ENCODE measurements at places on chromosomes 4 and X. TPM values are rescaled to one million over a fixed set of nuclear protein-coding genes. Genes with fewer than 3 reads are reported as not detected.

Gene NXF2B
- 8.0 TPM for total RNA-seq

Gene DCLK2
- not detected for total RNA-seq

GRCh38 chrX:9647431-9647830 is 118.2 kb downstream of the GPR143 start:
- no peak for DNase-seq

Gene FREM3
- total RNA-seq: not detected
